ELF-1 (cell line): ENCODE measurements at places on chromosomes 5 and 9.
A peak's percentile ranks its signal among the peaks of the same experiment; 100 is the strongest.

- DNase-seq, result no peak
Measured at GRCh38 chr5:57340681-57341080, 141.9 kb downstream of the ACTBL2 start.

GRCh38 chr9:132754236-132754635 lies 84.0 kb downstream of the GTF3C4 start:
- no peak for DNase-seq

DNA sequence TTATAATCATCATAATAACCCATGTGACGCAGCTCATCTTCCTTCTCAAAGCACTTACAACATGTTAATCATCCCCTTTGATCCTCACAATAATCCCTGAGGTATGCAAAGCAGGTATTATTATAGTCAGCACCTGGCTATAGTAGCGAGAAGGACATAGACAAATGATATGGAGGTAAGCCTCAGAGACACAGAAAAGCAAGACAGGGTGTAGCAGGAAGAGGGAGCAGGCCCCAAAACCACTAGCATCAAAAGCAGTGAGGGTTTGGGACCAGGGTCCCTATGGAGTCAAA lies 139.2 kb upstream of the SLC30A5 start:
- no peak for DNase-seq

DNA sequence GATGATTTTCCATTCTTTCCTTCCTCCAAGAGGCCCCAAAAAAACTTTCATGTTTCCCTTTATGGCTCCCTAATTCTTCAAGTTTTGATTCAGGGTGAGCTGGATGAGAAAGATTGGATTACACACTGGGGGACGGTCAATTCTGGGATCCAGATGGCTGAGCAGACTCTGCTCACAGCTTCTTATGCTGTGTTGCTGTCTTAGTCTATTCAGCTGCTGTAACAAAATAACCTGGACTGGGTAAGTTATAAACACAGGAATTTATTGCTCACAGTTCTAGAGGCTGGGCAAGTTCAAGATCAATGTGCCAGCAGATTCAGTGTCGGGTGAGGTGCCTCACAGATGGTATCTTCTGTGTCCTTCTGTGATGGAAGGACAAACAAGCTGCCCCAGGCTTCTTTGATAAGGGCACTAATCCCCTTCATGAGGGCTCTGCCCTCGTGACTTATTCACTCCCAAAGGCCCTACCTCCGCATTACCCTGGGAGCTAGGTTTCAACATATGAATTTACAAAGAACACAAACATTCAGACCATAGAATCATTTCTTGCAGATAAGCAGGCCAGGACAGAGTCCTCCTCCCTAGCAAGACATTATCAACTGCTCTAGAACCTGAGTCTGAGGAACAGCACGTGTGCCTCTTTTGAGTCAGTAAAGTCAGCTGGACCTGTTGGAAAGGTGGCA lies 23.1 kb upstream of the SMAD5 start:
- no peak for DNase-seq

- no peak for DNase-seq
Measured at GRCh38 chr5:179325296-179326031, 19.8 kb downstream of the ADAMTS2 start.

GRCh38 chr5:17305964-17306725 lies 88.7 kb downstream of the BASP1 start:
- peak; percentile 93 for DNase-seq

- no peak for DNase-seq
Measured at GRCh38 chr9:801399-802071, 40.0 kb upstream of the DMRT1 start.

DNA sequence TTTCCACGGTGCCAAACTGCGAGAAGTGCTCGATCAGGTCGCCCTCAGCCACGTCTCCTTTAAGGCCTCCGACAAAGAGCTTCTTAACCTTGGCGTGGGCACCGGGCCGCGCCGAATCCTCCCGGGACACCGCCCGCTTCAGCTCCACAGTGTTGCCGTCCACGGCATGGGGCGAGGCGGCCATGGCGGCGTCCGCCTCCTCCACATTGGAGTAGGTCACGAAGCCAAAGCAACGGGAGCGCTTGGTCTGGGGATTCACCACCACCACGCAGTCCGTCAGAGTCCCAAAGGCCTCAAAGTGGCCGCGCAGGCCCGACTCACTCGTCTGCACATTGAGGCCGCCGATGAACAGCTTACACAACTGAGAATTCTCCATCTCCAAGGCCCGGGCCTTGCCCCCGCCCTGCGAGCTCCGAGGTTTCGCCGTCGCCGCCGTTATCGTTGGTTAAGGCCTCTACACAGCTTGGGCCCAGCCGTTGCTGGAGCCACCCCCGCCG lies 424 bp downstream of the HNRNPA0 start:
- no peak for DNase-seq

- DNase-seq, result no peak
Measured at GRCh38 chr5:72347801-72348308, 27.7 kb downstream of the PTCD2 start.

DNA sequence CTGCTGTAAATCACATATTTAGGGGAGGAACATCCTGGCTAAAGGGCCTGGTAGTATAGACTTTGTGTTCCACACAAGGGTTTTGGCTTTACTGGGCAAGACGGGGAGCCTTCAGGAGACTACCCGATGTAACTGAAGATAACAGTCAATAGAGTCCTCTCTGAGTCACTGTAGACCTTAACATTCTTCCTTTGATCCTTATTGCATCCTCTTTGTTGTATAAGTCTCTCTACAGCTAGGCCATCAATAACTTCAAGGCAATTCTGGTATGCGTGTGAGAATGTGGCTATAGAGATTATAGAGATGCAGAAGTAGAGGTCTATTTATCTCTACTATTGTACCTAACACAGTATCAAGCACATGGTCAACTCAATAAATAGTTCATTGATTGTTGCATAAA lies 67.3 kb upstream of the STK32A start:
- DNase-seq, result no peak

GRCh38 chr9:75633451-75634057 lies 256.9 kb upstream of the PCSK5 start:
- no peak for DNase-seq

DNA sequence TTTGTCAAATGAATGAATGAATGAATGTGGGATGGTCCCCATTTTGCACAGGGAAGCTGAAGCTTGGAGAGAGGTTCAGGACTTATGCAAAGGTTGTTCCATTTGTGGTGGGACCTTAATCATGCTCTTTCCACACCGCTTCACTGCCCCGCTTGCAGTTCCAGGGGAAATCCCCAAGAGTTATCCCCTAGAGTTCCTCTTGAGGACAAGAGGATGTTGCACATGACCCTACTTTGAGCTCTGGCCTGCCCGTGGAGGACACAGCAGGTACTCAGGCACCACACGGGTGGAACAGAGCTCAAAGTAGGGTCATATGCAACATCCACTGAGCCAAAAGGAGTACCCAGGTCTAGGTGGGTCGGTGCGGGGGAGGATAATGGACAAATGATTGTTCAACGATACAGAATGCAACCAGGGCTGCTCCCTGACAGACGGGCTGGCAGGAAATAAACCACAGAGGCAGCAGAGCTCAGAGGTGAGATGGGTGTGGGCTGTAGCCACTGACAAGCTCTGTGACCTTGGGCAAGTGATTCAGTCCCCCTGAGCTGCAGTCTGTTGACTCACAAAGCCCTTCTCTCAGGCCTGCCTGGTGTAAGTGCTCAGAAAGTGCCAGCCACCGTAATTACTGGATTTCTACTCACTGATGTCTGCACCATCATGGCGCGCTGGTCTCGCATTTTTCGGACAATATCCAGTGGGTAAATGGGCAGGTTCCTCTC lies 60.3 kb upstream of the EPB41L4B start:
- DNase-seq, result no peak

DNA sequence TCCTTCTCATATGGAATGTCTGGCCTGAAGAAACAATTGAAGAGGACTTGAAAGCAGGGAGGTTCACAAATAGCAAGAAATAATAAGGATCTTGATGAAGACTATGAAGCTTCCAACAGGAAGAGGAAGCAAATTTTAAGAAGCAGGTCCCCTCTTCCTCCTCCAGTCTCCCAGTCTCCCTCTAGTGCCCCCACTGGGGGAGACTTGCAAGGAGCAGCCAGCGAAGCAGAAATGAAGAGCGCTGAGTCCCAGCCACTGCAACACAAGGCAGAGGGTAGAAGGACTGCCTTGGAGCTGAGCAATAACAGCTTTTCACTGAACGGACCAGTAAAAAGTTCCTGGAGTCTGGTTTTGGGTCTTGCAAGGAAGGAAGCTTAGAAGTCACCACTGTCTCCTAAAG lies 32.6 kb upstream of the ACO1 start:
- DNase-seq, result peak; percentile 42

DNA sequence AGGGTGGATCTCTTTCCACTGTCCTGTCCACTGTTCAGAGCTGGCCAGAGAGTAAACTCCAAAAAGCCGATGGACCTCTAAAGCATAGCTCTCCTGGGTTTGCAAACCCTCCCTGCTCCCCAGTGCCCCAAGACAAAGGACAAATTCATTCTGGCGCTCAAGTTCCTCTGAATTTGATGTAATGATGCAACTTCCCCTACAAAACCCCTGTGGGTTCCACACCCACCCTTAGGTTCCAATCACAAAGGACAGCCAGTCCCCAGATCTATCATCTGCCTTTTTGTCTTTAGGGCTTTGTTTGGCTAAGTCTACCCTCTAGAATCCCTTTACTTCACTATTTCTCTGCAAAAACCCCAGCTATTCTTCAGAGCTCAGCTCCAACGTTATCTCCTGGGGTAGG lies 57.4 kb upstream of the SLC25A51 start:
- DNase-seq, result no peak

DNA sequence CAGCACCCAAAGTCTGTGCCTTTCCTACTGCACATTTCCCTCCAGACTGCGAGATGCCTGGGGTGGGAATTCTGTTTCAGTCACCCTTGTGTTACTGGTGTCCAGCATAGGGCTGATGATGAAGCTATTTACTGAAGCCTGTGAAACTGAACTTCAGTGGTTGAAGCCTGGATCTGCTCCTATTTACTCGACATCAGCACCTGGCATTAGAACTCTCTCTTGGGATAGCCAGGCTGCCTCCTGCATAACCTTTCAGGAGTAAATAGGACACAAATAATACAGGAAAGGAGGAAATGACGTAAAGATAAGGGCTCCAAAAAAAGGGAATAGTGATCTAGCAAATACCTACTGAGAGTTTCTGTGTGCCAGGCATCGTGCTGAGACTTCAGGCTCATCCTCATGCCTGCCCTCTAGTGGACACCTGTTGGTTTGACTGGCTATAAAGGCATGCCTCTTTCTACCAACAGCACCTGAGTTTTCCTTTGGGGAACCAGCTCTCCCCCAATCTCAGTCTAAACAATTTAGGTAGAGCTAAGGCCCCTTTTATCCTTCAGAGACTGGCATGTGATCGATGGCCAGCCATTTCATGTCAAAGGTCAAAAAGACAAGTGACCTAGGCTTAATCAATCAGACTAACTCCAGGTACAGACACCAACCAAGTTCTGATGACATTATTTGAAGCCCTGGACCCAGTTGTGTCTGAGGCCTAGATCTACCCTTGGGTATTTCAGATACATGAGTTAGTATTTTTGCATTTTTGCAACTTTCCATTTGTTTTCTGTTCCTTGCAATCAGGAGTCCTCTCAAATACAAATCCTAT lies 192.1 kb upstream of the TRIM32 start:
- peak; percentile 55 for DNase-seq

DNA sequence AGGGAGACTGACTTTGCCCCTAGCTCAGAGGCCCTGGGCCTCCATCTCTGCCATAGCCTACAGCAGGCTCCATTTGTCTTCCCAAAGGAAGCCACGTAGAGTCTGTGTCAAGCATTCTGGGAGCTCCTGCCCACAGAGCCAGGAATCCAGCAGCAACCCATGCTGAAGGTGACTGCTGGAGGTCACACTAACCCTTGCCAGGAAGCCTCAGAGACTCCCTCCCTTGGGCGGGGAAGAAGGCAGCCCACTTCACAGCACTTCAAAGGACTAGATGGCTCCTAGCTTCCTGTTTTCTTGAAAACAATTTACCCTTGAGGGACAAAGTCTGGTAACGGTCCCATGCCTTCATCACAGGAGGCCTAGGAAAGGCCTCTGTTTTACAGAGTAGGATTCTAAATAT lies 1.7 kb downstream of the CKMT2 start:
- peak; percentile 65 for DNase-seq

DNA sequence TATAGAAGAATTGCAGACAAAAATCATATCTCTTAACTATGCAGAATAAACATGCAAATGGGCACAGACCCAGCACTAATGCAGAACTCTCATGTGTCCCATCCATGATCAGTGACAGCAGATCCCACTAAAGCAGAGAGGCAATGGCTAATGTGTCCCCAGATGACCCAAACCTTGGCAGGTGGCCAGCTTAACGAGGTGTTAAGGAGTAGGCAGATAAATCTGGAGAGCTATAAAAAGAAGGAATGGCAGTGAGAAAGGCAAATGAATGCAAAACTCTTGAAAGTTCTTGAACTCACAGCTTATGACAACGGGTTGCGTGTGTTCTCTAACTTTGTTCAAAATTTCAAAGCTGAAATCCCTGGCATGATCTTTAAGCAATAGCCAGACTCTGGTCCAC lies 265.4 kb downstream of the RASEF start:
- DNase-seq, result no peak
